Cerebellar nuclear complex (tissue), 1 donor: ENCODE measurements at places on chromosomes 12 and 14.

- no peak for DNase-seq
Observed at GRCh38 chr14:66701813-66702212, 193.9 kb downstream of the GPHN start.

- peak; percentile 59 for DNase-seq
Observed at GRCh38 chr12:50103767-50104321, at the start of gene GPD1. Gene GPD1 (plus strand): TSS chr12:50104008. CDS start chr12:50104051, 43 bp downstream.

- DNase-seq: no peak
Observed at GRCh38 chr14:51776102-51776894, 84.1 kb upstream of the GNG2 start.

GRCh38 chr12:25797386-25797785, 161.1 kb upstream of the RASSF8 start:
- no peak for DNase-seq

- DNase-seq: no peak
Observed at GRCh38 chr14:81473456-81474147, 60.1 kb downstream of the SEL1L start.

DNA sequence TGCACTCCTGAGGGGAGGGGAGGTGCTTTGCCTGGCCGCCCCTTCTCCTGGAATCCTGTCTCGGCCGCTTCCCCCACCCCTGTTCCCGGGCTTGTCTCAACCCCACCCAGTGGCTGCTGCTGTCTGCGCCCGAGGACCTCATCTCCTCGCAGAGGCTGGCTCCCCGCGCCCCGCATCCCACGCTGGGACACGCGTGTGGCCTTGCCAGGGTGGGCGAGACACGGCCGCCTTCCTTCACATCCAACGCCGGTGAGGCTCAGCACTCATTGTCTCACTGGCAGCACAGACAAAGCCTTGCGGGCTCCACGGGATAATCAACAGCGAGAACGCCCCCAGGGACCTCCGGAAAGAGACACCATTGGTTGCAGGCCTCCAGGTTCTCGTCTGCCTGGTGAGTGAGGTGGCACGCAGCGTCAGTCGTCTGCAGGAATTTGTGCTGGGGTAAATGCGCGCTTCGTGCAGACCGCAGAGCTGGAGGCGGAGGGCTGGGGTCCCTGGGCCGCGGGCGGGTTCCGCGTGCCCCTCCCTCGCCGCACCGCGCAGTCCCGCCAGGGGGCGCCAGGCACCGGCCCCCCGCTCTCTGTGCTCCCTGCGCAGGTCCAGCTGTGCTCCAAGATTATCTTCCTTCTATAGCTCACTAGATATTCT, 26.8 kb downstream of the CCDC177 start:
- no peak for DNase-seq

DNA sequence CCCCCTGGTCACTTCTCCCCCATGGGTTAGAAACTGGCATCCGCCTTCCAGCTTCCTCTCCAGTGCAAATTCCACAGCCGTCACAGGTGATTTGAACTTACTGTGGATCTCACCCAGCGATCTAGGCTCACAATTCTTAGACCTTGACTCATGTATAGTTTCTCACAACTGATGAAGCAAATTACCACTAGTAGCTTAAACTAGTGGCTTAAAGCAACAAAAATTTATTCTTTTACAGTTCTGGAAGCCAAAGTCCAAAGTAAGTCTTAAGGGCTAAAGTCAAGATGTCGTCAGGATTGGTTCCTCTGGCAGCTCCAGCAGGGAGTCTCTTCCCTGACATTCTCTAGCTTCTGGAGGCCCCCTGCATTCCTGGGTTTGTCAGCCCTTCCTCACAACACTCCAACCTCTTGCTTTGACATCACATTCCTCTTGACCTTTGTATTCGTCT, 117.4 kb downstream of the KTN1 start:
- DNase-seq: no peak

DNA sequence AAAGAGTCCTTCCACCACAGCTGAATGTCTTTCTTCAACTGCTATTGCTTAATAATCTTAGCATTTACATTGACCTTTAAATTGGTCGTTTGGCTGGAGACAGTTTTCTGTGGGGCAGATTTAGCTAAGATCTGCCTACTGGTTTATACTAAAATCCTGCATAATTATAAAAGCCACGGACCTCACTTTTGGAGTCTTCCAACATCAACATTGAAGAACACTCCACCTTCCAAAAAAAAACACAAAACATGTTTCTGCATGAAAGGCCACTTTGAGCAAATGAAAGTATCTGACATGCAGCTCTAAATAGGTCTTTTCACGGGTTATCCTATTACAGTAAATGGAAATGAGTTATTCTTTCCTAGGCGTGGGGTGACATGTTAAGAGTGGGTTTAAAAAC, 57.0 kb upstream of the KRR1 start:
- DNase-seq: no peak
